ENCODE measurements at places on chromosomes 6 and 20. TPM values are rescaled to one million over a fixed set of nuclear protein-coding genes. Genes with fewer than 3 reads are reported as not detected.

- DNase-seq = no peak
Observed at GRCh38 chr6:122365775-122366403, 33.6 kb upstream of the HSF2 start.

GRCh38 chr6:135183002-135183531 is 2.0 kb downstream of the MYB start:
- no peak for DNase-seq

The MMP24OS gene
- polyA plus RNA-seq = 43.9 TPM

The SLC22A7 gene
- polyA plus RNA-seq = not detected

- DNase-seq = no peak
Observed at GRCh38 chr6:11769811-11770545, 8.6 kb downstream of the ADTRP start.

- no peak for DNase-seq
Observed at GRCh38 chr20:64102647-64103354, 4.6 kb downstream of the NPBWR2 start.

GRCh38 chr6:41733707-41734665 is 1.4 kb downstream of the TFEB start:
- DNase-seq = peak; percentile 57

The TMEM74B gene
- polyA plus RNA-seq = not detected

The SYNCRIP gene
- 41.4 TPM for polyA plus RNA-seq

The FAXC gene
- polyA plus RNA-seq = not detected

DNA sequence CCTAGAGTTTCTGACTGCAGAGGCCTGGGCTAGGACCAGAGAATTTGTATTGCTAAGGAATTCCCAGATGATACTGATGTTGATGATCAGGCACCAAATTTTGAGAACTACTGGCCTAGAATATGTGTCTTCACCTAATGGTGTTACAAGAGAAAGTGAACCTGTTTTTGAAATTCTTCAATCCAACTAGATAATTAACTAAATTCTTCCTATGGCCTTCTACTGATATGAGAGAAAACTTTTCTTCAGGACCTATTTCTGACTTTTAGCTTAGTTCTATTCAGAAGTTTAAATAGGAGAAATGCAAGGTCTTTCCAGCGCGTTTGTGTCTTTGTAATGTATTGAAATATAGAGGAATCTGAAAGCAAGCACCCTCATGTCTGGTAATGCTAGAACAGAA is 7.3 kb downstream of the NKAIN2 start:
- DNase-seq = no peak

DNA sequence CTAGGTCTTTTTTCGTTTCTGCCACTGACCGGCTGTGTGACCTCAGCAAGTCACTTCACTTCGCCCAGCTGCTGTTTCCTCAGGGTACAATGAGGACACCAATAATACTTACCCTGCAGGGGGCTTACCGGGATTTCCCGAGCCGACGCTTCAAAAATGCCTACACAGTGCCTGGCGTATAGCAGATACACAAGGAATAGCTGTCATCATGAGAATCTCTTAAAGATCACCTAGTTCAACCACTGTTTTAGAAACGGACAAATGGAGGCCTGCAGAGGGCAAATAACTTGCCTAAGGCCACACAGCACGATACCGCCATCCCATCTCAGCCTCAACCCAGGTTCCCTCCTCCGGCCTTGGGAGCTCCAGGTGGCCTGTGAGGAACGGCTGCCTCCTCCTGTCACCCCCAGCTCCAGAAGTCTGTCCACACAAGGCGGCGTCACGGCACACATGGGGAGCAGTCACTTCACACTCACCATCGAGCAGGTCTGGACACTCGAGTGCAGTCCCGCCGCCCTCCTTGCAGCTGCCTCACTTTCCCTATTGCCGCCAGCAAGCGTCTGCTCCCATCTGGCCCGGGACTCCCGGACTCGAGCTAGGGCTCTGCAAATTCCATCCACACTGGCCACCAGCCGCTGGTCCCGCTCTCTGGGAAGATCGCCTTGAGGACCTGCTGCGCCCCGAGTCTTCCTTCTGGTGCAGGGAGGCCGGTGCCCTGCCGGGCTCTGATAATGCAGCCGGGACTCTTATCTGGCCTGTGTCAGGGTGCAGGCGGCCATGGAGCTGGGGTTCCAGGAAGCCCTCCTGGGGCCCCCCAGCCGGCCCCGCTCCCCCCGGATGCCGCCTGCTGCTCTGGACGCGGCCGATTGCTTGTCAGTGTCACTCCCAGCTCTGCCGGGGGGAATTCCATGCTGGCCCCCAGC is at the start of gene RIPOR3:
Gene RIPOR3 (minus strand): TSS at position 893 of the 923 bp plus-strand sequence. CDS start 414 bp downstream, at position 479.
- DNase-seq = no peak

DNA sequence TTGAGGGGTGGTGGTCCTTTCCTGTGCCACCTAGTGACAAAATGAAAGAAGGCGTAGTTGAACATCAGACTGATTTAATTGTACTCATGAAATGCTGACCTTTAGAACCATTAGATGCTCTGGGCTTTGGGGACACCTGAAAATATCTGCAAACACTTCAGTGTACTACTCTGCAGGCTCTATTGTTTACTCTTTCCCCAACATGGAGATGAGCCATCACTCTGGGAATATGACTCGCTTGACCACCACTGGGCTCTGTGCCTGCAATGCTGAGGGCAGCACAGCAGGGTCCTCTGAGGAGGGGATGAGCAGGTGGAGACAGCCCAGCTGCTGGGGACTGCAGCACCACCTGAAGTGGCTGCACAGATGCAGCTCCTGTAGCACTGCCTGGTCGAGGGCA is 74.8 kb upstream of the SLC24A3 start:
- no peak for DNase-seq

The CST5 gene
- not detected for polyA plus RNA-seq

DNA sequence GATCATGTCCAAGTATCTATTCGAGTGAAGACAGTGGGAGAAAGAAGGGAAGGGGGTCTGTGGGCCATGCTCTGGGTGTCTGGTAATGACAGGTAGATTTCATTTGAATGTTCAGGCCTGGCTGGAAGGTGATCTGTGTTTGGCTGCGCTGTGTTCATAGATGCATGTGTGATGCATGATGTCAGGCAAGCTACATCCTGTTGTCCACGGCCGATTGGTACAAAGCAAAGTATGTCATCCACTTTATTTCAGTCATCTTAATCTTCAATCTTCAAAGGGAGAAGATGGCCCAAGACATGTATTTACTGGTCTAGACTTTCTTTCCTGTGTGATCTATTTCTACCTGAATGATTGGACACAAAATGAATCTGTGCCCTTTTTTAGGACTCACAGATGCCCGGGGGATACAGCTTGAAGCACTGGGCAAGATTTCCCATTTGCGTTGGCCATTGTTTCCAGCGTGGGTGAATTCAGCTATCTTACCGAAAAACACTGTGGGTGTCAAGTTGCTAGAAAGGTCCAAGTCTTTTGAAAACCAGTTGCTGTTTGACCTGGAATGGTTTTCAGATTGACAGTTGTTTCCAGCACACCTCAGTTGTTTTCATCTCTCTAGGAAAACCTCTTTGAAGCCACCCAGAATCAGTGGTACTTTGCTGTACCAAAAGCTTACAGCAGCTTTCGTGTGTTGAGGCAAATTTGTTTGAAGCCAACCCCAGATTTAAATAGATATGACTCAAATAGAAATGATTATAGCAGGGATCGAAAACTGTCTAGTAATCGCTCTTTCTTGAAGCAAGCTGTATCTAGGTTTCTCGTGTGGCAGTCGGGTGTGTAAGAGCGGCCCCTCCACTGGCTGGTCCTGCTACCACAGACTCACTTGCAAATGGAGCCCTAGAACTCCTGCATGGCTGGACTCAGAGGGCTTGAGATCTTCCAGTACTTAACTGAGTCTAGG is 27.2 kb downstream of the DUSP22 start:
- no peak for DNase-seq

The NINL gene
- polyA plus RNA-seq = 0.15 TPM

GRCh38 chr20:21503345-21503744 is 10.5 kb downstream of the NKX2-2 start:
- DNase-seq = no peak

GRCh38 chr6:75109765-75110164 is 96.1 kb downstream of the COL12A1 start:
- DNase-seq = no peak

GRCh38 chr6:82893889-82894652 is 171.6 kb downstream of the UBE3D start:
- no peak for DNase-seq

The SNPH gene
- 0.07 TPM for polyA plus RNA-seq

- DNase-seq = peak; percentile 41
Observed at GRCh38 chr20:881783-882144, 34.4 kb downstream of the ANGPT4 start.

GRCh38 chr6:17038316-17038715 is 63.5 kb upstream of the STMND1 start:
- DNase-seq = no peak

The EDN3 gene
- polyA plus RNA-seq = not detected

The TBPL1 gene
- 13.1 TPM for polyA plus RNA-seq

The MAPK13 gene
- 2.4 TPM for polyA plus RNA-seq

DNA sequence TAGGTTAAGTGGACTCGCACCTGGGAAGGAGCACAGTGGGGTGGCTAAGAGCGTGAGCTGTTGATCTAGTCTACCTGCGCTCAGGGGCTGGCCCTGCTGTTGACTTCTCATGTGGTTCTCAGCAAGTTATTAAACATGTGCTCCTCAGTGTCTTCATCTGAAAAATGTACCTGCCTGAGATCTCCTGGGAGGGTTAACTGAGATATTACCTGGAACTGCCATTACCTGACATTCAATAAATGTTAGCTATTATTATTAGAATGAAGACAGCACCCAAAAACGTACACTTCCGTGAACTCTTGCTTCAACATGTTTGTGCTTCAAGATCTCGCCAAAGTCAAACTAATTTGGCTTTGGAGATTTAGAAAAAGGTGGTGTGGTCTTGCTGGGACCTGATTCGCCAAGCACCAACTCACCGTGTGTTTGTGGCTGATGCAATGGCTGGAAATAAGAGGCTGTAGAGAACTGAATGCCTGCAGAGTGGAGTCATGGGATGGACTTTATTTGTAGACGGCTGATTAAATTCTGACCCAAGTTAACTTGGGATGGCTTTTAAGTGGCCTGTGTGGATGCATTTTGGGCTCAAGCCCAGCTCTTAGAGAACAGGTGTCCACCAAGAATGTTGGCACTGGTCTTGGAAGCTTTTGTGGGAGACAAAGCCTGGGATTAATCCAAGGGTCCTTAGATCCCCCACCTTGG is 692.9 kb downstream of the QKI start:
- no peak for DNase-seq

The MBOAT1 gene
- polyA plus RNA-seq = 6.8 TPM

The SLC2A4RG gene
- 1.5 TPM for polyA plus RNA-seq

GRCh38 chr6:15244620-15245360 is 1.1 kb upstream of the JARID2 start:
- DNase-seq = peak; percentile 53

DNA sequence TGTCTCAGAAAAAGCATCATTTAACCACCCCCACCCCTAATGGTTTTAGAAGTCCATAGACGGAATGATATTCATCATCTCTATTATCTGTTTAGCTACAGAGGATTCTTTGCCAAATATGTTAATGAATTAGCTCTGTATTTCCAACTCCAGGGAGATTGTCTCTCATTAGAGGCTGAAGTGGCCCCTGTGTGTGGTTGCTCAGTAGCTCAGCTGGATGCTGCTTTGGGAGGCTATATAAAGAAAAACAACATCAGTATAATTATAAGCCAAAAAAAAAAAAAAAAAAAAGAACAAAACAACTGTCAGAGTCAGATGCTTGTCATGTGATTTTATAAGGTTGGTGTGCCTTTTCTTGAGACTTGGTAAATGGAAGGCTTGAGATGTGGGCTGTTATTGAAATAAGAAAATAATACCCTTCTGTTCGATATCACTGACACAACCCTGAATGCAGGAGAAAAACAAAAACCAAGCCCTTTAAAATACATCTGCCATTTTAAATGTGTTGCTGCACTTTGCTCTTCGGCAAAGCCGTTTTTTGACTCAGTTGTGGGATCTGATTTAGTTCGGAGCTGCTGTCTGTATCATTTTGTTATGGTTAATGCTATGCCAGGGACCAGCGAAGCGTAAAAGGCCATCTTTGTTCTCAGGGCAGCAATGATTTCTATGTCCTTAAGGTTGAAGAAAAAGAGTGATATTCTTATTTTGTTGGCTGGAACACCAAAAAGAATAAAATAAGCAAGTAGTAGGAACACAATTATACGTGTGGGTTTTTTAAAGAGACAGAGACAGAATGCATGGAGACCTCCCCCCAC is 422.6 kb downstream of the QKI start:
- no peak for DNase-seq

DNA sequence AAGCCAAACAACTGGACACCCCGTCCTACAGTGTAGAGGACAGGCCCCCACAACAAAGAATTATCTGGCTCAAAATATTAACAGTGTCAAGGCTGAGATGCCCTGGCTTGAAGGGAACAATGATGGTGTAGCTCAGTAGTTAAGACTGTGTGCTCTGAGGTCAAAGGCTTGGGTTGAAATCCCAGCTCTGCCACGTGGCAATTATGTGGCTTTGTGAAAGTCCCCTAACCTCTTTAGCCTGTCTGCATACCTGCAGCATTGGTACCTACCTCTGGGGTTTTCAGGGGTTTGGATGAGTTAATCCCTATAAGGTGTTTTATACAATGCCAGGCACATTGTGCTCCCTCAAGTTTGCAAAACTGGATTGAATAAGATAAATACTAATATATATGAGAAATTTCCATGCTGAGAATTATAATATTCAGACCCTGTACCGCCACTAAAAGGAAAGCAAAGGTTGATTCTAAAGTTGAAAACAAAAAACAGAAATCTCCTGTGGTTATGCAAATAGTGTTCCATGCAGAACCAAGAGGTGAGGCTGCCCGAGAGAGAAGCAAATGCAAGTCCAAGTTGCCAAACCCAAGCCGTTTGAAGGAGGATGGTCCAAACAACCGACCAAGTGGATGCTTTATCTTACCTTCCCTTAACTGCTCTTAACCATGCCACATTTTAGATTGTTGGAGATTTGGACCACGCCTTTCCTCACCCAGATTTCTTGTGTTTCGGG is 199.8 kb downstream of the NFATC2 start:
- no peak for DNase-seq

DNA sequence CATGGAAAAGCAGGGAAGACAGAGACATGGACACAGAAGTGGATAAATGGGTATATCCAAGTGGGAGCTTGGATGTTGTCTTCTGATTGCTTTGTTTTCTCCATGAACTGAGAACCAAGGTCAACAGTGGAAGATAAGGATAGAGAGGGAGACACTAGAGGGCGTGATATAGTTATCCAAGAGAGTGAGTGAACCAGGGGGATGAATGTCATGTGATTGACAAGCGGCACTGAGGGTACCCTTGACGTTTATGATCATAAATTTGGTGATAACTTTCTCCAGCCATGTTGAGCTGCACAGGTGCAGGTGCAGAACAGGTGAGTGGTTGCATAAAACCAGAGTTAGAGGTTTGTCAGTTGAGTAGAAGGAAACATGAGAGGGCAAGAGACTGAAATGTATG is 20.7 kb downstream of the EBF4 start:
- no peak for DNase-seq

The SIRPD gene
- polyA plus RNA-seq = 3.7 TPM

- DNase-seq = no peak
Observed at GRCh38 chr6:130359736-130360135, 6.1 kb upstream of the TMEM200A start.

DNA sequence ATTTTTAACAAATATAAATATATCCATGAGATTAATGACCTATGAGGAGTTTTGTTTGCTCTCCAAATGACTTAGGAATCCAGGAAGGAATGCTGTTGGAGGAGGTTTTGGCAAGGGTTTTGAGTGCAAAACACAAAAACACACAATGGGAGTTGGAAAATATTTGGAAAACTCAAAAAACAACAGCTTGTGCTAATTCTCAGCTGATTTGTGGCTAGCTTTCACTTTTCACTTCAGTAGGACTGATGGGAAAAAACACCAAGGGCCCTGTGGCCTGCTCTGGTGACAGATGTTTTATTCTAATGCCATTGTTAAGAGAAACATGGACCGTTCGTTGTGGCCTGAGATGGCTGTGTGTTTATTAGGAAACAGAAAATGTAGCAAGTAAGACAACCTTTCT is 113.9 kb downstream of the ALDH8A1 start:
- DNase-seq = no peak

The PLG gene
- polyA plus RNA-seq = not detected

Data from CD14-positive monocyte (primary cell).